ENCODE measurements at places on chromosomes 5 and 9. TPM values are rescaled to one million over a fixed set of nuclear protein-coding genes. Genes with fewer than 3 reads are reported as not detected.

Gene GLRA1
- total RNA-seq, result not detected

Gene MFAP3
- 26.0 TPM for total RNA-seq

Gene PROB1
- total RNA-seq, result 8.9 TPM

Gene GARIN3
- total RNA-seq, result not detected

- DNase-seq, result no peak
These were observed 23.8 kb downstream of the NANS start for GRCh38 chr9:98080326-98080725.

- DNase-seq, result no peak
These were observed 221.2 kb downstream of the SLIT3 start for GRCh38 chr5:169079697-169080096.

- no peak for DNase-seq
These were observed 36.3 kb downstream of the TSTD2 start for GRCh38 chr9:97596906-97597305.

- no peak for DNase-seq
These were observed 279.1 kb downstream of the ARRDC3 start for GRCh38 chr5:91104062-91104448.

- no peak for DNase-seq
These were observed 144.2 kb downstream of the MAN2A1 start for GRCh38 chr5:109833946-109834345.

- no peak for DNase-seq
These were observed 21.5 kb upstream of the LPCAT1 start for GRCh38 chr5:1545126-1545804.

DNA sequence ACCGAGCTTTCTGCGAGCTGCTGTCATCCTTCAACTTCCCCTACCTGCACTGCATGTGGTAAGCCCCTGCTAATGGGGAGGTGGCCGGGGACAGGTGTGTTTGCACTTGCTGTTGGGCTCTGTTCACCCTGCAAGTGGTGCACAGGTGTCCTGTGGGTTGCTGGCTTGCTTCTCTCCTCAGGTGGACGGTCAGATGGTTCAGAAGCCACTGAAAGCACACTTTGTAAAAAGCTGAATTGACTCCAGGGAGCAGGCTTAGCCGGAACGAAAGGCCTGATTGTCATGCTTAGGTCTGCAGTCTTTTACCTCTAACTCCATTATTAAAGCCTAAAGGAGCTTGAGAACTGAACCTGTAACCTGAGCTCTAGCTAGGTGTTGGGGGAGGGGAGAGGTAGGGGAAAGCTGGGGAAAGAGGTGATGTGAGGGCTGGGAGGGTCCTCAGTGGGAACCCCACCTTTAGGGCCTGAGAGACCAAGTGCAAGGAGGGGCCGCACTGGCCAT is 37.6 kb downstream of the ACER2 start:
- no peak for DNase-seq

- DNase-seq, result no peak
These were observed 155.9 kb upstream of the CCNG1 start for GRCh38 chr5:163281512-163281911.

All from posterior vena cava (tissue), 2 donors.